Stimulated activated CD4-positive, alpha-beta T cell treated with anti-CD3 and anti-CD28 coated beads, Interleukin-1b, Interleukin-23, amount 100 ng/mL, for 1 hour (primary cell): ENCODE measurements at places on chromosomes 2 and 18.

DNA sequence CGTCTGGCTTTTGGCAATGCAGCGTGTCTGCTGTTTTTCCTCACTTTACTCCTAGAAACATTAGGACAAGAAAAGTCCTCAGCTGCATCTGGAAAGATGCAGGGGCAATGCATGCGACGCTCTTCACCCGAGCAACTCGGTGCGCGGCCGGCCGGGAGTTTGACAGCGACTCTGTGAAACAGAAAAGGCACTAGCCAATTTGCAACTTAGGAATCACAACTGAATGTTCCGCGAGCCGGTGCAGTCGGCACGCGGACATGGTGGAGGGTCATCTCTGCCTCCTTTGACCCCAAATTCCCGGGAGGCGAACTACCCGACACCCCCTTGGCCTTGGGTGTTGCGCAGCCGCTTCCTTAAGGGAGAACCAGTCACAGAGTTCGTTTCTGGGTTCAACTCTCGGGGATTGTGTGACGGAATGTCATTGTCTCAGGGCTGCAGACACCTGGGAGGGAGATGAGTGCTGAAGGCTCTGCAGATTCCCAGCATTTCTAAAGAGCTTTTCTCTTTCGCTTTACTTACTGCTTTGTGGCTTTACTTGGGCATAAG lies 9.8 kb downstream of the NR4A2 start:
- no peak for DNase-seq

DNA sequence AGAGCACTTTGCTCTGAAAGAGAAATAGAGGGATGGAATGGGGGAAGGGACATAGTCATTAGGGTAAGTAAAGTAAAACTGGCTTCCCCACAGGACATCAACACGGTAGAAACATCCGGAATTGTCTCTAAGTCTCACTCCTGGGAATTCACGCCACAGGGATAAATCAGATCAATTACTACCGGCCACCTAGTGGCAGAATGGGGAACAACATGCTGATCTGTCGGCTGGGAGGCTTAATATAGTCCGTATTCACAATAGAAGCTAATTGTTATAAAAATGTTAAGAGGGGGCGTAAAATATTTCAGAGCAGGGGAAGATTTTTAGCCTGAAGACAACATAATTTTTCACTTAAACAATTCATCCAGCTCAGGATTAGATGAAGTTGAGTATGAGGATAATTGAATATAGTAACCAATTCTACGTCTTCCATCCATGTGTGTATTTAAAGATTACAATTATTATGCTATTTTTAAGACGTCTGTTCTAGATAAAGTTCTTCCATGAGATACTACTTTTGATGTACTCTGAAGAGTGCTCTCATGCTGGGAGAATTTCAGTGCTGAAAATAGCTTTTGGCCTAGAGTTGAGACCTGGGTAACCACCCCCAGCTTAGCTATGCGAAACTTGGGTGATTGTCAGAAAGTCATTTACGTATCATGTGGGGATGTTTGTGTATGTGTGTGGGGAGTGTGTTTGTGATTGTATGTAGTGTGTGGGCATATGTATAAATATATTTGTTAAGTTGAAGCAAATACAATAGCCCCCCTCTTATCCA lies 65.7 kb downstream of the LRRTM1 start:
- no peak for DNase-seq

- no peak for DNase-seq
These were observed 233.7 kb downstream of the HDAC4 start for GRCh38 chr2:239167011-239167673.

DNA sequence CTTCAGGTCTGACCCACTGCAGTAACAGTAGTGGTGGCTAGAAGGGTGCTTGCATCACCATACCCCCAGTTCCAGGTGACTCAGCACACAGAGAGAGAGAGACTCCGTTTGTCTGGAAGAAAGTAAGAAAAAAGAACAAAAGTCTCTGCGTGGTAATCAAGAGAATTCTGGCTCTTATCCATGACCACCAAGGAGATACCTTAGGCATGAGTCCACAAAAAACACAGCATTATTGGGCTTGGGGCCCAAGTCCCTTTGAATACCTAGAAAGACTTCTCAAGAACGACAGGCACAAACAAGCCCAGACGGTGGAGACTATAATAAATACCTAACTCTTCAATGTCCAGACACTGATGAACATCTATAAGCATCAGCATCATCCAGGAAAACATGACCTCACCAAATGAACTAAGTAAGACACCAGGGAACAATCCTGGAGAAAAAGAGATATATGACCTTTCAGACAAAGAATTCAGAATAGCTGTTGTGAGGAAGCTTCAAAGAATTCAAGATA lies 21.7 kb upstream of the BAZ2B start:
- DNase-seq: no peak
